Liver (tissue), 10 donors: ENCODE measurements at places on chromosomes 2 and 18. TPM values are rescaled to one million over a fixed set of nuclear protein-coding genes. Genes with fewer than 3 reads are reported as not detected.
A peak's percentile ranks its signal among the peaks of the same experiment; 100 is the strongest.

- peaks cover 13% of the 10 kb centered on the region for H3K36me3 ChIP-seq
- no peak overlapping the region for H3K4me3 ChIP-seq
- DNase-seq = no peak
- H3K27me3 ChIP-seq = no peaks in the 10 kb centered on the region
- H3K4me1 ChIP-seq = no peaks in the 10 kb centered on the region
Measured at GRCh38 chr2:39455826-39456225, 18.7 kb upstream of the MAP4K3 start.

- no peaks in the 10 kb centered on the region for H3K4me1 ChIP-seq
- peaks cover 3% of the 10 kb centered on the region for H3K36me3 ChIP-seq
- no peaks in the 10 kb centered on the region for H3K27me3 ChIP-seq
- DNase-seq = no peak
Measured at GRCh38 chr2:202548240-202548639, 86.5 kb upstream of the FAM117B start.

DNA sequence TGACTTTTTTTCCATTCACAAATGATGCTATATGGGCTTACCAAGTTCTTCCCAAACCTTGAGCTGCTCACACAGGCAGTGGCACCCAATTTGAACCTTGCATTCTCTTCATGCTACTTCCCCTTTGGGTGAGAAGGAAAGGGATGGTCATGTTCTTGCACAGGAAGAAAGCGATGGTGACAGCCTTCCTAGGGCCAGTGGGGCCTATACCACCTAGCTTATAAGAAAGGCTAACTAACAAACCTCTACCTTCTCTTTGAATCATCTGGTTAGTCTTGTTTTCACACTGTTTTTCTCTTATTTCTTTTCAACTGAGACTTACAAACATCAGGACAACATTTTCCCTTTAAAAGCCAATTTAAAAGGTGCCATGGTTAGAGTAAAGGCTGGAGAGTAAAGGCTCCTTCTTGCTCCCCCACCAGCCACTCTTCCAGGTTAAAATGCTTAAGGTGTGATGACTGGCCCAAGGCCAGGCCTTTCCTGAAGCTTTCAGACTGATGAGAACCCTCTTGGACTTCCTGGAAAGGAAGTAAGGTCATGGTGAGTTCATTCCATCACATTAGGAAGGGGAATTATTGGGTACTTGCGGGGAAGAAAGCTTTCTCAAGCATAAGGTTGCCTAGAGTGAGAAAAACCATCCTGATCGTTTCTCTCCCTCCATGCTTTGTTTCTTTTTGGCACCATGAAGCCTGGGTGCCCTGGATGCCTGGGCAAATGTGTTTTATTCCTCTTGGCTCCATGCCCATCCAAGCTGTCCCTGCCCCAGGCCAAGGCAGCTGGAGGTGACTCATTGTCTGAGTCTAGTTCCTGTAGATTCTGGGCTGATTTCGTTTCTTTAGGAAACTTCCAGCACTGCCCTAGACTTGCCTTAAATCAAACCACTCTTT, 41.4 kb upstream of the ITGB6 start:
- no peak overlapping the region for H3K27ac ChIP-seq
- H3K4me1 ChIP-seq = no peaks in the 10 kb centered on the region
- no peaks in the 10 kb centered on the region for H3K27me3 ChIP-seq
- no peaks in the 10 kb centered on the region for H3K36me3 ChIP-seq

The PDE1A gene
- 1.9 TPM for total RNA-seq

- H3K27ac ChIP-seq = peak overlapping the region; percentile 63
- no peaks in the 10 kb centered on the region for H3K27me3 ChIP-seq
- DNase-seq = no peak
- H3K4me3 ChIP-seq = peak overlapping the region; percentile 85
Measured at GRCh38 chr18:57435846-57436190, 644 bp downstream of the ONECUT2 start.

The NUP35 gene
- total RNA-seq = 13.4 TPM

The IRS1 gene
- 8.3 TPM for total RNA-seq

GRCh38 chr2:25618676-25619075, 54.7 kb downstream of the DTNB start:
- peak overlapping the region; percentile 45 for H3K27ac ChIP-seq
- H3K4me1 ChIP-seq = peaks cover 13% of the 10 kb centered on the region
- H3K36me3 ChIP-seq = no peaks in the 10 kb centered on the region
- no peaks in the 10 kb centered on the region for H3K27me3 ChIP-seq

- peaks cover 3% of the 10 kb centered on the region for H3K4me1 ChIP-seq
- H3K36me3 ChIP-seq = peaks cover 15% of the 10 kb centered on the region
Measured at GRCh38 chr18:68676913-68677312, 38.0 kb downstream of the TMX3 start.

DNA sequence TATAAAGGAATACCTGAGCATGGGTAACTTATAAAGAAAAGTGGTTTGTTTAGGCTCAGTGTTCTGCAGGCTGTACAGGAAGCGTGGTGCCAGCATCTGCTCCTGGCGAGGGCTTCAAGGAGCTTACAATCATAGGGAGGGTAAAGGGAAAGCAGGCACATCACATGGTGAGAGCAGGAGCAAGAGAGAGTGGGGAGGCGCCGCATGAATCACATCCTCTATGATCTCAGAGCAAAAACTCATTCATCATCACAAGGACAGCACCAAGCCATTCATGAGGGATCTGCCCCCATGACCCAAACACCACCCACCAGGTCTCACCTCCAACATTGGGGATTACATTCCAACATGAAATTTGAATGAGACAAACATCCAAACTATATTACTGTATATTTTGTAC, 32.5 kb downstream of the R3HDM1 start:
- no peaks in the 10 kb centered on the region for H3K36me3 ChIP-seq
- no peak for DNase-seq
- H3K4me3 ChIP-seq = no peak overlapping the region
- H3K27ac ChIP-seq = no peak overlapping the region
- no peaks in the 10 kb centered on the region for H3K27me3 ChIP-seq
- no peaks in the 10 kb centered on the region for H3K4me1 ChIP-seq

DNA sequence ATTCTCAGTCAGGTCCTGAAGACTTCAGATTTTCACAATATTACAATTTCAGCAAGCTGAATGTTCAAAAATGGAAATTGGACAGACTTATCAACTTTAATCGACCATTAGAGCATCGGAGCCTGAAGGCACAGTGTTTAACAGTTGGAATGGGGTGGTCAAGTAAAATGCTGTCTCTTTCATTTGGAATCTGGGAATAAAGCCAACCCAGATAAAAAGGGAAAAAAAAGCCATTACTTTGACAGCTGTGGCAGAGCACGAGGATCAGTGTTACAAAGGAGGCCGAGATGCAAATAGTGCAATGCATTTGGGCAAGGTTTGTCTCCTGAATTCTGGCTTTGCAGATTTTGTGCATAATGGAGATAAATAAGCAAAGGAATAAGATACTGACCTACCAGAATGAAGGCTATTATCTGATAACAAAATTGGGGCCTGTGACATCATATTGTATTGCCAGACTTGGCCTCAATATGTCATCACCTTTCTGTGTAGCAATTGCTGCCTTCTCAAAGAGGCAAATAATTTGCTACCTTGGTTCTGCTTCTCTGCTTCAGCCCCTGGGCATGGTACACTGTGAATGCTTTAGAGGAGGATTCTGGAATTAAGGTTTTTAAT, 277.5 kb upstream of the KLHL29 start:
- H3K27me3 ChIP-seq = no peaks in the 10 kb centered on the region
- DNase-seq = no peak
- no peak overlapping the region for H3K27ac ChIP-seq
- peaks cover 3% of the 10 kb centered on the region for H3K4me1 ChIP-seq

GRCh38 chr2:200655918-200656580, 70.2 kb downstream of the AOX1 start:
- peaks cover 61% of the 10 kb centered on the region for H3K36me3 ChIP-seq
- peaks cover 3% of the 10 kb centered on the region for H3K4me1 ChIP-seq
- H3K27me3 ChIP-seq = no peaks in the 10 kb centered on the region
- DNase-seq = no peak
- no peak overlapping the region for H3K27ac ChIP-seq

The GBX2 gene
- not detected for total RNA-seq

The GALNT13 gene
- not detected for total RNA-seq

DNA sequence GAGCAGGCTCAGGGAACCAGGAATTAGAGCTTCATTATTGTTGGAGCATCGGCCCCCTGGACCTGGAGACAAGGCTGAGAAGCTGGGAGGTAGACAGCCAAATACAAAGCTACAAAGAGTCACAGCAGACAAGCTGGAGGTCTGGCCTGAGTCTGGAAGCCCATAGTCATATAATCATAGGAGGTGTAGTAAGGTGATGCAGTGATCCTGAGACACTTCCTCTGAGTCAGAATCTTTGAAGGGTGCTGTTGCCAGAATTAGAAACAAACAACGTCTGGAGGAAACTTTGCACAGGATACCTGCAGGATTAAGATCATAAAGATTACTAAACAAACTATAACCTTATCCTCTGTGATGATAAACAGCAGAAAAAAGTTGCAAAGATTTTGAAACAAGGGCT, 213.8 kb downstream of the DSC3 start:
- H3K36me3 ChIP-seq = no peaks in the 10 kb centered on the region
- H3K4me3 ChIP-seq = no peak overlapping the region
- H3K4me1 ChIP-seq = no peaks in the 10 kb centered on the region
- H3K27ac ChIP-seq = no peak overlapping the region

The C2orf76 gene
- total RNA-seq = 2.7 TPM

The GPR35 gene
- total RNA-seq = 2.4 TPM

GRCh38 chr2:15892151-15892880, 48.0 kb upstream of the MYCN start:
- no peak overlapping the region for H3K4me3 ChIP-seq
- no peak for DNase-seq
- H3K4me1 ChIP-seq = no peaks in the 10 kb centered on the region
- H3K27me3 ChIP-seq = no peaks in the 10 kb centered on the region

DNA sequence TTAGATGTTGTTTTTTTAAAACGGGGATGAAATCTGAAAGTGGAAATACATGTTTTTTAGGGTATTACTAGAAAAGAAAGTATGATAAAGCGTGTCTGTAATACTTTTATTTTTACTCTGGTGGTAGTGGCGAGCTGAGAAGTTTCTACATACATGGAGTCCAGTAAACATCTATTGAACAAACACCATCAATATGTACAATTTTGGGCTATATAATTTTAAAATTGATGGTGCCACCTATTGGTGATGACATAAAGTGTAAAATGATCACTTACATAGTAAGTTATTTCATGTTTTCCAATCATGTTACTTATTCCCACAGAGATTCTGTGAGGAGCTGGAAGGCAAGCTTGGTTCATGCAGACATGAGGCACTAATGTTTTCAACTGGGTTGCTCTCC, 31.5 kb upstream of the NFE2L2 start:
- peak overlapping the region; percentile 31 for H3K4me3 ChIP-seq
- no peaks in the 10 kb centered on the region for H3K27me3 ChIP-seq
- DNase-seq = no peak
- peak overlapping the region; percentile 74 for H3K27ac ChIP-seq
- no peaks in the 10 kb centered on the region for H3K36me3 ChIP-seq

The CABYR gene
- 0.67 TPM for total RNA-seq
